Spleen (tissue), 13 donors: ENCODE measurements at places on chromosomes 1 and 21. TPM values are rescaled to one million over a fixed set of nuclear protein-coding genes. Genes with fewer than 3 reads are reported as not detected.

HRNR gene
- total RNA-seq = not detected

RGS4 gene
- total RNA-seq = 1.6 TPM

B4GALT2 gene
- 14.4 TPM for total RNA-seq

MATN1 gene
- not detected for total RNA-seq

CD84 gene
- total RNA-seq = 61.8 TPM

CD160 gene
- 7.3 TPM for total RNA-seq

WNT3A gene
- total RNA-seq = not detected

EPHA2 gene
- 35.7 TPM for total RNA-seq

TMEM240 gene
- total RNA-seq = 5.3 TPM

TMPRSS2 gene
- not detected for total RNA-seq

TSPAN2 gene
- 5.1 TPM for total RNA-seq

PDZK1IP1 gene
- 4.0 TPM for total RNA-seq

MTF2 gene
- 50.5 TPM for total RNA-seq

RBM11 gene
- 3.0 TPM for total RNA-seq

MYOC gene
- not detected for total RNA-seq

SEC16B gene
- 3.3 TPM for total RNA-seq

MOB3C gene
- total RNA-seq = 20.6 TPM

GRCh38 chr1:200640963-200641401 lies 20.4 kb upstream of the KIF14 start:
- DNase-seq = no peak

- DNase-seq = no peak
Observed at GRCh38 chr1:221164951-221165838, 286.0 kb downstream of the HLX start.

DNA sequence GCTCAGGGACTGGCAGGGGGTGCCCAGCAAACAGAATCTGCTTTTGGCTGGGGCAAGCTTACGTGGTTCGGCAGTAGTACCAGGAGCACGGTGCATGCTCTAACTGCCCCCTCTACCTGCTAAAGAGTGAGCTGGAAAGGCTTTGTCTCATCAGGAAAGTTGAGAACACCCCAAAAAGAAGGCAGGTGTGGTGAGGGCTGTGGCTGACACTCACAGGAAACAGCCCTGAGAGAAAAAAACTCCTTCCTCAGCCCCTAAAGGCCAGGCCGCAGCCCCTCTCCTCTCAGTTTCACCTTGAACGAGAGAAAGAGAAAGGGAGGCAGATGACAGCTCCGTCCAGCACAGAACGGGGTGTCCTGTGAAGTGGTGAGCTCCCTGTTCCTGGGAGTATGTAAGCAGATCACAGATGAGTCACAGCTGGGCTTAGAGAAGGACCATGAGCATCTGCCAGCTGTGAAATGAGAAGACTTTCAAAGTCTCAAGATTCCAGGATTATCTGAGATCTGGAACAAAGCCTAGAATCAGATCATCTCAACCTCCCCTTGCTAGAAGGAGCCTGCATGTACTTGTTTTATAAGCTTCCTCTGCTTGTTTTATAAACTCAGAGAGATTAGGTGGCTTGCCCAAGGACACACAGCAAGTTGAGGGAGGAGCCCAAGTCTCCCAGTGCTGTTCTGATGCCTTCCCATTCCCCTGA lies 13.4 kb downstream of the LAPTM5 start:
- peak; percentile 76 for DNase-seq

DNA sequence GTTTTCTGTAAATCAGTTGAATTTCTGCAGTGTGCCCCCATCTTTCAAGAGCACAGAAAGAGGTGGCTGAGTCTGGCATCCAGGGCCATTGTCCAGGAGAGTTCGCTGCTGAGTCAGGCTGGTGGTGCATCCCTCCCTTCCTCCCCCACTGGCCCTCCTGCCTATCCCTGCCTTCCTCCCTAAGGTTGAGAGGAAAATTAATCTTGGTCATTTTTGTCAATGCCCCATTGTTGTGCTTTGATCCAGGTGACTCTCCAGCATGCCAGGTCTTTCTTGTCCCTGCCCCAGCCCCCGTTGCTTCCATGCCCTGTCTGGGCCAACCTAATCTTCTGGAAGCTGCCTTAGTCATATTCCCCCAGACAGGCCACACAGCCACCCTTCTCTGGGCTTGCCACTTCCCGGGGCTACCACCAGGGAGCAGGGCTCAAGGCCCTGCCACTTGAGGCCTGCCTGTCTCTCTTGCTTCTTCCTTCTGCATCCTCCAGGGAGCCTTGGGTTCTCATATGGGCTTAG lies 26.6 kb downstream of the PROK1 start:
- DNase-seq = no peak

GRCh38 chr1:2208309-2209239 lies 14.0 kb upstream of the FAAP20 start:
- peak; percentile 76 for DNase-seq

- no peak for DNase-seq
Observed at GRCh38 chr1:145785547-145785946, 38.3 kb downstream of the RNF115 start.

GRCh38 chr1:214455971-214456867 lies 95.2 kb downstream of the PTPN14 start:
- DNase-seq = no peak

DNA sequence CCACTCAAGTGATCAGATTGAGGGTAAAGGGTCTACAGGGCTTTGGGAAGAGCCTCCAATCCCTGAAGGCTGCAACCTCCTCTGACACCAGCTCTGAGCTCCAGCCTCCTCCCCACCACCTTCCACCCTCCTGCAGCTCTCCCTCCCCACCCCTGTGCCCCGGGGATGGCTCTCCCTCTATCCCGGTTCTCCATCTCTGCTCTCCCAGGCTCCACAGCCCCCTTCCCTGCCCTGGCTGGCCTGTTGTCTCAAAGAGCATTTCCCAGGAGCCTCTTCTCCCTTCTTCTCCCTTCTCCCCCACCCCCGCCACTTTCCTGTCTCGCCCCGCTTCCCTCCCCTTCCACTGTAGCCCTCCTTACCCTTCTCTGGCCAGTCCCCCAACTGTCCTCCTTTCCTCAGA lies 1.1 kb downstream of the PLEKHA6 start:
- no peak for DNase-seq

DNA sequence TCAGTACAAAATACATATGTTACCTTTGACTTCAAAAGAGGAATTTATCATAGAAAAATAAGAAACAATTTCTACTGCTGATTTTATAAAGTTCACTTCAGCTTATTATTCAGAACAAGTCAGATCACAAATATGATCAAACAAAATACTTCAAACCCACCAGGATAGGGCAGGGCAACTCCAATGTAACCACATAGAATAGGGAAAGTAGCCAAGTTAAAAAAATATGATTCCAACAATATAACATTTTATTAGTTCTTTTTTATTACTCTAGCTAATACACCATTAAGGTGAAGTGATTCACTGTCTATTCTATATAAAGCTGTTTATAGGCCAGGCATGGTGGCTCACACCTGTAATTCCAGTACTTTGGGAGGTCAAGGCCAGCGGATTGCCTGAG lies 54.6 kb upstream of the ZNHIT6 start:
- DNase-seq = no peak

DNA sequence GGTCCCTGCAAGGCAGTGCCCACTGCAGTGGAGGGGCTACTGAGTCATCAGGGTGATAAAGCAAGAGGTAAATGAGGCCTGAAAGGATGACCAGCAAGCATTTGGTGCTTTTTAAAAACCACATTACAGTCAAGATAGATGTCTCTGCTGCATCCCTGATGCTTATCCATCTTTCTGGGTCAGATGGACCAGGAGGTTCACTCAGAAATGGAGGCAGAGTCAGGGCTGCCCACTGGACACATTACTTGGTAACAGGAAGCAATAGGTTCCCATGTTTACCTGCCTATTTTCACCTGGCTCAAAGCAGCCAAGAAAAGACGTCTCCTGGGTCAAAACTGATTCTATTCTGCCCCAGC lies 3.6 kb downstream of the SPATA46 start:
- no peak for DNase-seq

DNA sequence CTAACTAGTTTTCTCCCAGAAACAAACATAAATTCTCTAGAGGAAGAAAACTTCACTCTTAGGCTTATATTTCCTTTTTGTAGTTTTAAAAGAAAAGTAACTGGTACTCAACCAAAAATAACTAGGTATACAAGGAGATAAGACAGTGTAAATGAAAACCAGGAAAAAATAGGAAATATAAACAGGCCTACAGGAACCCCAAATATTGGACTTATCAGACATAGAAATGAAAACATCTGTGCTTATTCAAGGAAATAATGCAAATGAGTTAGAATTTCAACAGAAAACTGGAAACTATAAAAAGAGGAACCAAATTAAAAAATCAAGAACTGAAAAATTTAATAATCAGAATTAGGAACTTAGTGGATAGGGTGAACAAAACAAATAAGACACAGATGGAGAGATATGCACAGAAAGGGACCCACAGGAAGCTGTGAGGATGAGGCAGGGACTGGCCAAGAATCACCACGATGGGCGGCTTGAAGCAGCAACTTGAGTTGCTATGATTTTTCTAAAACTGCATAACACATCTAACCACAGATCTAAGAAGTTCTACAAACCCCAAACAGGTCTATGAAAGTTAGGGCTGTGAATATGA lies 67.5 kb upstream of the ACTRT2 start:
- peak; percentile 34 for DNase-seq

- peak; percentile 29 for DNase-seq
Observed at GRCh38 chr1:153597206-153597605, 15.7 kb downstream of the S100A16 start.

DNA sequence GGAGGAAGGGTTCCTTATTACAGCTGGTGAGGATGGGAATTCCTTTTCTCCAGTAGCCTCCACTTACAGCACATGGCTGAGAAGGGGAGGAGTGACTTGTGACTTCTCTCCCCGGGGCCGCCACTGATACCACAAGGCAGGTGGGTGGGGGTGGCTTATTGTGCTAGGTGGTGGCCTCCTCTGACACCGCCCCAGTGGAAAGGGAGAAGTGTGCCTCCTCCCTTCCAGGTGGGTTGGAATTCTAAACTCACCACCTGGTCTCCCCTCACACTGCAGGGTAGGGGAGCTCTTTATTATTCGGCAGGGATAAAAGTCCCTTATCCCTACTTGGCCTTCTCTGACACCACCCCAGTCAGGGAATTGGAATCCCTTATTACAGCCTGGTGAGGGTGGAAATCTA lies 89.5 kb downstream of the CCDC30 start:
- no peak for DNase-seq

- no peak for DNase-seq
Observed at GRCh38 chr1:54967372-54967771, 13.1 kb upstream of the TMEM61 start.

GRCh38 chr1:20763417-20763816 lies 23.7 kb downstream of the HP1BP3 start:
- DNase-seq = no peak
